Pancreas (tissue), 10 donors: ENCODE measurements at places on chromosomes 6 and 20.

DNA sequence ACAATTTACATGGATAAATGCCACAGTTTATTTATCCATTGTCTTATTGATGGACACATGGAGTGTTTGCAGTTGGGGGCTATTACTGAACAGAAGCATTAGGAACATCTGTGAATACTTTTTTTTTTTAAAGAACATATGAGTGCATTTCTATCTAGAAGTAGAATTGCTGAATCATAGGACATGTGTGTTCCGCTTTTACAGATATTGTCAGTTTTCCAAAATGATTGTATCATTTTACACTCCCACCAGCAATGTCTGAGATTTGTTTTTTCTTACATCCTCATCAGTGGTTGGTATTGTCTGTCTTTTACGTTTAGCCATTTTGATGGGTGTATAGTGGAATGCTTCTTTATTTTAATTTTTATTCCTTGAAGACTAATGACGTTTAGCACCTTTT lies 42.0 kb upstream of the ASIP start:
- no peak for DNase-seq

DNA sequence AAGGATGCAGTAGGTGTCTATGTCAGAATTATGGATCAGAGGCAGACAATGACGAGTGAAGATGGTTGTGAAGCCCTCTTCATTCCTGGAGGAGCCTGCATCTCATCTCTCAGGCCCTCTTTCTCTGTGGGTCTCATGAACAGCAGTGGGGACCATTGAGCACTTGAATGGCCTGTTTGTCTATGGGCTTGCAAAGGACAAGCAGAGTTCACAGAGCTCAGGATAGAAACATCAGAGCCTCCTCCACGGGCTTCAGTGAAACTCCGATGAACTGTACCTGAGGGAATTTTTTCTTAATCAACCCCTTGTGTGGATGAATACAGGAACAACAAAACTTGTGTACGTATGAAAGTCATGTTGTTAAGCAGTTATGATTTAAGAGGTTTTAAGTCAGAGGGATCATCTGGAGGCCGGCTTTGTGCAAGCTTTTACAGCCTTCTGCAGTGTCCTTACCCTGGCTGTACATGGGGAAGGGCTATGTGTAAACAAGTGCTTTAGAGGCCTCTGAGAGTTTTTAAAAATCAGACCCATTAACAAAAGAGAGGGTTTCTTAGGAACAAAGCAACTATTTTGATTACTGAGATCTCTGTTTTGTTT lies 29.7 kb upstream of the PI16 start:
- DNase-seq = no peak

GRCh38 chr20:57826666-57827287 lies 117.0 kb upstream of the PMEPA1 start:
- no peak for DNase-seq

GRCh38 chr6:44338228-44339122 lies 4.0 kb upstream of the SPATS1 start:
- peak; percentile 64 for DNase-seq

DNA sequence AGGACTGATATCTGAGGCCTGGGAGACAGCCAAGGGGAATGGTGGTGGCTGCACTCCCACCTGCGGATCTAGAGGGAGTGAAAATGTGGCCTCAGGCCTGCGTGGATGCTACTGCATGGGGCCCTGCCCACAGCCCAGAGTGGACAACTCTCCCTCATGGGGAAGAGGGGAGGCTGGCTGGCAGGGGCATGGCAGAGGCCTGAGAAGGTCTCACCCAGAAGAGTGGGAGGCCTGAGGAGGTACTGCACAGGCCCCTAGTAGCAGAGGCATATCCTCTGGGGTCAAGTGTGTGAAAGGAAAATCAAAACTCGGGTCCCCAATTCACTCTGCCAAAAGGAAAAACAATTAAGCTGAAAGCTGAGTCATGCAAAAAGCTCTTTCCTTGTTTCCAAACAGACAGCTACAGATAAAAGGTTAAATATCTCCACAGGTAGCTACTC lies 158.2 kb downstream of the AKAP7 start:
- DNase-seq = no peak

GRCh38 chr20:62359043-62359490 lies 8.0 kb downstream of the LAMA5 start:
- peak; percentile 71 for DNase-seq

- no peak for DNase-seq
Observed at GRCh38 chr6:131519670-131520436, 53.2 kb upstream of the ARG1 start.

- no peak for DNase-seq
Observed at GRCh38 chr20:4545526-4545925, 176.2 kb upstream of the PRND start.

GRCh38 chr20:54115172-54115854 lies 44.9 kb upstream of the BCAS1 start:
- no peak for DNase-seq

- no peak for DNase-seq
Observed at GRCh38 chr6:43492673-43493072, 15.3 kb downstream of the TJAP1 start.

DNA sequence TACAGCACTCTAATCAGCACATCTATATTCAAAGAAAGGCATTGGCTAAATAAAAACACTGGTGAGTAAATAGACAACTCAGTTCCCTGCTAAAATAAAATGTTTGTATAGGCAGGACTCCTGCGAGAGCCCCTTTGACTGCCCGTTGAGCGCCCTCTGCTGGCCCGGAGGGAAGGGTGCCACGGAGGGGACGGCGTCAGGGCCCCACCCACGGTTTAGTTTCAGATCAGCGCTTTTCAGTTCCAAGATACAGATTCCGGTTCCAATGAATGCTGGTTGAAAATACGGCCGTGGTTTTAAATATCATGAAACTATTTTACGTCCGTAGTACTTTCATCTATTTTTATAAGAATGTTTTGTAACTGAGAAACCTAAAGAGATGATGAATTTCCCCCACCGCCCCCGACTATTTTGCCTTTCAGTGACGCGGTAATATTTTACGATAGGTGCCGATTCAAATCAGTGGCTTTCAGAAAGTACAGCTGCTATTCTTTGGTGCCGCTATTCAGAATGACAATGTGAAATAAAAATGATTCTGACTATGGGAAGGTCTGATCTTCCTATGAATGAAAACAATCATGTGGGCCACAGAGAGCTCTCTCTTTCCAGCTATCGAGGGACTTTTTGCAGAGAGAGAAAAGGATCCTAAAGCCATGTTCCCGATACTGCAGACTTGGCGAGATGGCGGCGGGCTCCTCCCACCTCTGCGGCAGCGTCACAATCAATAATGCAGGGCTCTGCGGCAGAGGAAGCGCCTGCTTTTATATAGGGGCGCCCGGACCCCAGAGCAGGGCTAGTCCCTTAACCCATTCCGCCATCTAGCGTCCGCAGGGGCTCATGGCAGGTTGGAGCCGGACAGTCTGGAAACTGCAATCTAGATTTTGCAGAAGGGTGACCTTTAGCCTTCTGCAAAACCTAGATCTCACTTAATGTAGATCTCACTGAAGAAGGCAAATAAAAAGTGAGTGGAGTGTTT lies 10.6 kb upstream of the CCN6 start:
- peak; percentile 79 for DNase-seq

GRCh38 chr6:129661536-129662405 lies 48.2 kb downstream of the ARHGAP18 start:
- DNase-seq = no peak

GRCh38 chr6:120489941-120490340 lies 844.3 kb downstream of the TBC1D32 start:
- DNase-seq = no peak

GRCh38 chr6:167685654-167686053 lies 141.1 kb upstream of the AFDN start:
- no peak for DNase-seq

GRCh38 chr20:59736366-59736765 lies 132.0 kb downstream of the PHACTR3 start:
- DNase-seq = no peak

- DNase-seq = no peak
Observed at GRCh38 chr20:47506335-47506734, 4.6 kb downstream of the NCOA3 start.

GRCh38 chr20:50980071-50980681 lies 21.6 kb downstream of the MOCS3 start:
- DNase-seq = no peak

- no peak for DNase-seq
Observed at GRCh38 chr20:8720089-8720488, 348.8 kb upstream of the PLCB4 start.

- DNase-seq = no peak
Observed at GRCh38 chr6:83265384-83265783, 72.2 kb downstream of the RWDD2A start.

- peak; percentile 54 for DNase-seq
Observed at GRCh38 chr6:28880894-28881780, 42.6 kb downstream of the TRIM27 start.

DNA sequence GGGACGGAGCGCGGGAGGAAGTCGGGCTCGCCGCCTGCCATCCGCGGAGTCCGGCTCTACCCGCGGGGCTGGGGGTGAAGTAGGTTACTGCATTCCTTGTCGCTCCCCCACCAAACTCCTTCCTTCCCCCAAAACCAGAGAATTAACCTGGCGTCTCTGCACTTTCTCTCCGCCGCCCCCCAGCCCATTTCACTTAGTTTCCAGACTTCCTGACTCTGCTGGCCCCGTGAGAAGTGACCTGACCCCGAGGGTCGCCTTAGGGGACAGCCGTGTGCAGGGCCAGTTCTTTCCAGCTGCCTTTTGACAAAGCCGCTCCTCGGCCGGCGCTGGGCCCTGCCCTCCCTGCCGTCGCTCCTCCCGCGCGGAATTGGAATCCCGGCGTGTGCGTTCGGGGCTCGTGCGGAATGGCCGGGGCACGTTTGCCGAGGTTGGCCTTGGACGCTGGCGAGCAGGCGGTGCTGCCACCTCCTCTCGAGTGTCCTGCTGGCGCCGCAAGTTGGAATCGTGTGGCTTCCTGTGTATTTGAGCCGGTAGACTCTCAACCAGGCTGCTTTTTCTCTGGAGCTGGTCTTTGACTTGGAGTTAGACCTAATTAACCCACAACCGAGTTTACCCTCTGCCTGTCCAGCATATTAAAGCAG lies 650 bp downstream of the DCBLD1 start:
- DNase-seq = peak; percentile 85

DNA sequence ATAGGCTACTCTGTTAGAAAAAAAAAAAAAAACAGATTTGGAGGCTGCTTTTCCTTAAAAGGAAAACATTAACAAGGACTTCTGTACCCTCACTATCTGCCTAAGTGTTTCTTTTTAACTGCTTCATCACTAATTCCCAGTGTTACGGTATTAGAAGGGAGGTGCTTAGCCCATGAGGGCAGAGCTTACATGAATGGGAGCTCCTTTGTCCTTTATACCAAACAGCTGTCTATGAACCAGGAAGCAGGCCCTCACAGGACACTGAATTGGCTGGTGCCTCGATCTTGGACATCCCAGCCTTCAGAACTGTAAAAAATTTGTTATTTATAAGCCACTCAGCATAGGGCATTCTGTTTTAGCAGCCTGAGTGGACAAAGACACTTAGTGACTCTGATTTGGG lies 215.6 kb upstream of the NRSN1 start:
- no peak for DNase-seq
